ENCODE measurements at places on chromosomes 11 and 22.

DNA sequence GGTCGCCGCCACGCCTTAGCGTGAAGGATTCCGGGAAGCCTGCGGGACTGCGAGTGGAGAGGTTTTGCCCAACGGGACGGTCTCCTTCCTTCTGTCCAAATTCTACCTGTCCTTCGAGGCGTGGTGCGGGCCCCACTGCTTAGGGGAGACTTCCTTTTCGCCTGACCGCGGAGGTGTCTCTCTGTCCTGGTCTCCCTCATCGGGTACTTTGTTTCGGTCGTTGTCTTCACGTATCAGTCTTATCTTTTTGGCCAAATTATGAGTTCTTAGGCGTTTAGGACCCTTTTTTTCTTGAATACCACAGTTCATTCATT lies 388 bp downstream of the HINFP start:
- H3K27me3 ChIP-seq = no peaks in the 10 kb centered on the region
- peaks cover 40% of the 10 kb centered on the region for H3K36me3 ChIP-seq
- peak overlapping the region; percentile 93 for H3K4me3 ChIP-seq
- peaks cover 27% of the 10 kb centered on the region for H3K4me1 ChIP-seq
- DNase-seq = no peak
- peak overlapping the region; percentile 89 for H3K27ac ChIP-seq

DNA sequence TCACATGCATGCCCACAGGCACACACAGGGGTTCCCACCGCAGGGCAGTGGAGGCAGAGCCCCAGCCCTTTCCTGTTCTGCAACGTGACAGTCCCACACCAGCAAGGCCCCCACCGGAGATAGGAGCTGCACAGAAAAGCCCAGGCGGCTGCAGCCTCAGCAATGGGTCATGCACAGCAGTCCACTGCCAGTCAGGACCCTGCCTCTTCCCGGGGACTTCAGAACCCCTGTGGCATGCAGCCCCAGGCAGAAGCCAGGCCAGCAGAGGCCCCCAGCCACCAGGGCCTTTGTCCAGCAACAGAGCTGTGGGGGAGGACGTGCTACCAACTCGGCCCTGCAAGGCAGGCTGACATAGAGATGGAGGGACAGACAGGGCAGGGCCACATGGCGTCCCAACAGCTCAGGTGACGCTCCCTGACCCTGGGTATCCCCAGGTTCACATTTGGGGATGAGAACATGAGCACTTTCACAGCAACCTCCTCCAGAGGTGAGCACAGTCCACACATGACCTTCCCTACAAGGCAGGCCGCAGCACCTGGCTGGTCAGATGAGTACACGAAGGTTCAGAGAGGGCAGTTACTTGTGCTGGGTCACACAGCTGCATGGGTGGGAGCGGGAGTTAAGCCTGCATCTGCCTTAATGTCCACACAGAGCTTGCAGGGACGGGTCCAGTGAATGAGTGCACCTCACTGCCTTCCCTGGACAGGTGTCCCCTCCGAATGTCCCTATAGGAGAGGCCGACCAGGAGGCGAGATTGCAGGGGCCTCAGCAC lies 87.3 kb downstream of the CELSR1 start:
- no peak overlapping the region for H3K4me3 ChIP-seq
- no peak overlapping the region for H3K27ac ChIP-seq
- peaks cover 12% of the 10 kb centered on the region for H3K36me3 ChIP-seq
- no peak for DNase-seq

- H3K36me3 ChIP-seq = peaks cover 8% of the 10 kb centered on the region
- DNase-seq = no peak
- H3K27me3 ChIP-seq = no peaks in the 10 kb centered on the region
- peaks cover 11% of the 10 kb centered on the region for H3K4me1 ChIP-seq
Observed at GRCh38 chr22:27195094-27195493, 537.7 kb downstream of the MIAT start.

DNA sequence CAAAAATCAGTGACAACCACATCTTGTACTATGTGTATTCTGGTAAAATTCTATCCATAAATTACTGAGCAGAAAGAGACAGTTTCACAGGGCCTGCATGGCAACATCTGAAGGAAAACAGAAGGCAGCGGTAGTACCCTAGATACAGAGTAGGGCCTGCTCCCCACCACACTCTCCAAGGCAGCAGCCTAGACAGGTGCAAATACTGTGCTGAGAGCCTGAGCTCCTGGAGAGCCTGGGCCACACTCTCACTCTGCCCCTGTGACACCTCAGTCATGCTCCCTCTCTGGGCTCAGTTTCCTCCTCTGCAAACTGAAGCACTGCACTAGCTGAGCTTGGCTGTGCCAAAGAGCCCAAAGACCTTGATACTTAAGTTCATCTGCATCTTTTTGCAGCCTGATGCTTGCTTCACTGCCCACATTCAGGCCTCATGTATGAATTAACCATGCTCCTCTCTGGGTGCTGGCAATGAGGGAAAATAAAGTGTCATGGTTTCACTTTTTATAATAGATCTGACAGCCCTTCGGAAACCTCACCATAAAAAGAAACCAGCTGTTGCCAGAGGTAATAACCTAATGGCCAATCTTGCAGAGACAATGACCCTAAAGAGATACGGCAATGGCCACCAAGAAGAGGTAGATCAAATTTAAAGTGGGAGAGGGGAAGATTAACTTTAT lies 104.7 kb downstream of the PLEKHA7 start:
- no peak overlapping the region for H3K27ac ChIP-seq
- H3K36me3 ChIP-seq = peaks cover 27% of the 10 kb centered on the region
- DNase-seq = no peak
- H3K27me3 ChIP-seq = no peaks in the 10 kb centered on the region

DNA sequence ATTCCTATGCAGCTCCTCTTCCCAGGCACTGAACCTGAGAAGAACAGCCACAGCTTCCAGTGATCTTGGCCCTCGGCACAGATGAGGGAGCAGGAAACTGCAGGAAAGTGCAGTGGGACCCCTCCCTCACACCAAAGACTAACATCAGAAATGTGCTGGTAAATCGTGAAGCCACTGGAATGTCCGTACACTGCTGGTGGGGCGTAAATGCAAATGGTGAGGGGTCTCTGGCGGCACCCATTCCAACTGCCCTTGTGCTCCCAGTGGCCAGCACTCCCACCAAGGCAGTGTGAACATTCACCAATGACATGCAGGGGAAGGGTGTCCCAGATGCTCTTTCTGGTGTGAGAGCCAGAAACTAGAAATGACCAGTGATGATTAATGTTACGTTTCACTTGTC lies 574.0 kb downstream of the BRD1 start:
- H3K27me3 ChIP-seq = no peaks in the 10 kb centered on the region
- no peak overlapping the region for H3K27ac ChIP-seq
- no peak overlapping the region for H3K4me3 ChIP-seq
- DNase-seq = no peak
- H3K36me3 ChIP-seq = no peaks in the 10 kb centered on the region
